CD4-positive, alpha-beta T cell treated with Interleukin-21 for 1 hour (primary cell): ENCODE measurements at places on chromosomes 6 and 20.

GRCh38 chr20:46642969-46643343 is 8.3 kb downstream of the SLC13A3 start:
- no peak for DNase-seq

- DNase-seq = no peak
These were observed 13.8 kb downstream of the SPTLC3 start for GRCh38 chr20:13022401-13023155.

- DNase-seq = no peak
These were observed 33.9 kb upstream of the TBX18 start for GRCh38 chr6:84798257-84798656.

DNA sequence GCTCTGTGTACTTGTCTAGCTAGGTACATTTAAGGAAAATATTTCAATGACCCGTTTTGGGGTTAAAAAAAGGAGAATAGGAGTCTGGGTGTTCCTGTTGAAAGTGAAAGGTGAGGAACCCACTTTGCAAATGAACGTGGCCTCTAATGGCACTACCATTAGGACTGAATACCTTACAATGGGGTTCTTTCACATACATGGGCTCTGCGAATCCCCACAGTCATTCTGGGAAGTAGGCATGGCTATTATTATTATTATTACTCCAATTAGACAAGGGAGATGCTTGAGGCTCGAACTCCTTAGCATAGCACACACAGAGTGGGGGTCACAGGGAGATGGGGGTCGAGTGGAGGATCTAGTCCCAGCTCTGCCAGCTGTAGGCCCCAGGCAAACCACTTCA is 6.0 kb upstream of the DNMT3B start:
- DNase-seq = no peak

- DNase-seq = no peak
These were observed 49.4 kb downstream of the TMC2 start for GRCh38 chr20:2585811-2586210.

DNA sequence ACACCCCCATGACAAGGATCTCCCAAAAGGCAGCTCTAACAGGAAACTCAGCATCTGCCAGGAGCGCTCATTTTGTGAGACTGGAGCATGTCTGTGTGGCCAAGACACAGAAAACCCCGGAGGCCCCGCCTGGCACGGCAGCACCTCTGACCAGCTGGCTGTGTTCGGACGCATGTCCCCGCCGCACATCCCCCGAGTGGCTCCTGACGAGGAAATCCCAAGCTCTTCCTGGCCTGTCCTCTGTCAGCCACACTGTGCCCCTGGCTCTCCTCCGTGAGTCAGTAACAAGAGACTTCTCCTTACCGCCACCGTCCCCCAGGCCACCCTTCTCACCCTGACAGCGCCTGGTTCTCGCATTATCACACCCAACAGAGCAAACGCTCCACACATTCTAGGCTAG is 14.4 kb downstream of the SLC2A4RG start:
- DNase-seq = no peak

DNA sequence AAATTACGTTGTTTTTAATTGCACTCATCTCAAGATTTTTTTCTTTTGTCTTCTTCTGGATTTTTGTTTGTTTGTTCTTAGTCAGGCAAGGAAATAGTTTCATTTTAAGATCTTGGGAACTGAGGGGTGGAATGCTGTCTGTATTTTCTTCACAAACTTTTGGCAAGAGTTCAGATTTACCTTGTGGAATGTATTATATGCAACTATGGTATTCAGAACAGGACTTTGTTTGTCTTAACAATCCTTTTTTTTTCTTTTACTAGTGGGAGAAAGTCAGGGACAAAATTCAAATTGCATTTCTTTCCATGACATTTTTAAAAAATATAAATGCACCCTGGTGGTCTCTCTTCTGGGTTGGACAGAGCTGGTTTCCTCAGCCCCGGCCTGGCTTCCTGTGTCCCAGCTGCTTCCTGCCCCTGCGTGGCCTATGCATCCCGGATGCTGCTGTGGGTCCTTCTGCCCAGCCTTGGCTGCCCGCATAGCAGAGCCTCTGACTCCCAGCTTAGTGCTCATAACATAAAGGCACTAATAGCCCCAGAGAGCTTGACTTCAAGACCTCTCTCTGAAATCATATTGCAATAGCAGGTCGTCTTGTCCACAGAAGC is 520.7 kb downstream of the QKI start:
- DNase-seq = no peak

DNA sequence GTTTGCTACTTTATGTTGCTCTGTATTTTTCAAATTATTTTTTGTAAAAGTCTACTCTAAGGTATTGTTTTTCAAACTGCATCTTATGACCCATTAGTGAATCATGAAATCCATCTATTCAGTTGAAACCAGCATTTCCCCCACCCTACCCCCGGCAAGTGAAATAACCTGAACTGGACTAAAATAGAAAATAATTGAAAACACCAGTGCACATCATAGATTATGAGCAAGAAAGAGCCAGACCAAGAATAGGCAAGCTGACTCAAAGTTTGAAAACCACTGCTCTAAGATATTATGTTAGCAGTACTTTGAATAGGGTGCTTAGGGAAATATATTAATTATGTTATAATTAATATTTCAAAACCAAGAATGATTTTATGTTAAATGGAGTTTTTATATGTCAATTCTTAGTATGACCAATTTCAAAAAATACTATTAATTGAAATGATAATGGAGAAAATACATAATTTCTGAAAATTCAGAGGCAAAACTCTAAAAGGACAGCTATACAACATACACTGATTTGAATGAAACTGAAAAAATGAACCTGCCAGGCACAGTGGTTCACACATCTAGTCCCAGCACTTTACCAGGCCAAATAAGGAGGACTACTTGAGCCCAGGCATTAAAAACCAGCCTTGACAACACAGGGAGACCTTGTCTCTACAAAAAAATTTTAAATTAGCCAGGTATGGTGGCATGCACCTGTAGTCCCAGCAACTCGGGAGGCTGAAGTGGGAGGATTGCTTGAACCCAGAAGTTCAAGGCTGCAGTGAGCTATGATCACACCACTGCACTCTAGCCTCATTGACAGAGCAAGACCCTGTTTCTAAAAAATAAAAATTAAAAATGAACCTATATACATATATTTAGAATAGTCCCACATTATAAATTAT is 112.0 kb downstream of the CDK19 start:
- no peak for DNase-seq

DNA sequence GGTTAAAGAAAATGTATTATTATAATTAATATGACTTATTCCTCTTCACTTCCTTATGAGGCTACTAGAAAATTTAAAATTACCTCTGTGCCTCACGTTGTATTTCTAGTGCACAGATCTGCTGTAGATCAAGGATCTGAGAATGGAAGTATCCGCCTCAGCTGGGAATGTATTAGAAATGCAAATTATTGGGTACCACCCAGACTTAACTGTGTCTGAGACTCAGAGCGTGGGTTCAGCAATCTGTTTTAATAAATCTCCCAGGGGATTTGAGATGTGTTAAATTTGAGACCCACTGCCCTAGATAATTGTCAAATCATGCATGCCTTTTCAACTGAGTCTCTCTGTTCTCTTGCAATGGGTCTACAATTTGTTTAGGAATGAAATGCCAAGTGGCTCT is 658.0 kb upstream of the NOX3 start:
- DNase-seq = no peak

- DNase-seq = no peak
These were observed 55.5 kb upstream of the CCDC167 start for GRCh38 chr6:37555040-37555781.

DNA sequence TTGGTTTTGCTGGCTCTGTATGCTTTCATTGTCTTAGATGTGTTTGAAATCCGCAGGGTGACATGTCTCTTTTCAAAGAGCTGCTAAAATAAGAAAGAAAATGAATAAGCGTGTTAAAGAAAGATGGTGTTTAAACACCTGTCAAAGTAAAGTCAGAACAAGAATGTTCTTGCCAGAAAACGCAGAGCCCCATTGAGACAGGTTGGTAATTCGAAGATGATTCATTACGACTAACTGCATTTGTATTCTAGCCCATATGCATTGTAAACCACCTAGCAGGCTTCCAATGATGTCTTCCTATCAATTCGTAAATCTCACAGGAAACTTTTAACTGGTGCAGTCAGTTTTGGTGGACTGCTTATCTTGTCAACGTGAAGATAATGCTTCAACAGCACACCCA is 16.8 kb downstream of the PHACTR2 start:
- DNase-seq = no peak

- no peak for DNase-seq
These were observed 38.6 kb upstream of the EPB41L1 start for GRCh38 chr20:36115925-36116324.

DNA sequence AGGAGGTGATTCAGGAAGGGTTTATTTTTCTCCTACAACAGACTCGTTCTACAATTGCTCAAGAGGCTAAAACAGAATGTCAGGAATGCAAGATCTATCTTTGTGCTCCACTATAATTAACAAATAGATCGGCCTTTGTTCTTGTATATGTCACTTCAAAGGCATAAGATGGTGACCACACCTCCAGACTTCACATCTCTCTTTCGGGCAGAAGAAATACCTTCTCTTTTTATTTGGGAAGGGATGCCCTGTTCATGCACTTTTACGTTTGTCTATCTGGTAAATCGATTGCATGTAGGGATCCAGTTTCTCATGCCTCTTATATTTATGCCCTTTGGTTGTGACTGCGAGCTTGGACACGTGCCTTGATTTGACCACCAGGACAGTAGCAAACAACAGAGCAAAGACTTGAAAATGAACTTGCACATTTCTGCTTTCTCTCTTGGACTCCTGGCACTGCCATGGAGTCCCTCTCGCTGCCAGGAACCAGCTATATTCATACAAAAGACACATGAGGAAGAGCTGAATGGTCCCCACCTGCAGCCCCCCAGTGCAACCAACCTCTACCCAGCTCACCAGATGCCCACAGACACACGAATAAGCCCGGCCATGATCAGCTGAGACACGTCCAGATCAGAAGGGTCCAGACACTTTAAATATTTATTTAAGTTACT is 219.8 kb upstream of the STXBP5 start:
- DNase-seq = no peak

DNA sequence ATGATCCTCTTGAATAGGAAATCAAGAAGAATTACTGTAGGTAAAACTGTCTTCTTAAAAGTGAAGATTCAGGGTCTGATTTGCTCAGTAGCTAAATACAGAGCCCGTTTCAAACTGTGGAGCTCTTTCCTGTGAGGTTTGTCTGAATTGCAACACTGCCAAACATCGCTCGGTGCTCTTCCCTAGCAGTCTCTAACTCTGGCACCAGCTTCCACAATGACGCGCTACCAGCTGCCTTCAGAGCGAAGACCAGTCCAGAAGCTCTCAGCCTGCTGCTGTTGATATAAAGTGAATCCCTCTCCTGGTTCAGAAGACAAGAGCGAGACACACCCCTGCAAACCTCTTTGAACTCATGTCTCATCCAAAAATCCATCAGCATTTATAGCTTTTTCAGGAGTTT is 447.0 kb downstream of the LMBRD1 start:
- DNase-seq = no peak

GRCh38 chr20:7375905-7376304 is 564.4 kb downstream of the HAO1 start:
- no peak for DNase-seq

GRCh38 chr20:13008761-13009681 is at the start of gene SPTLC3:
SPTLC3 (plus strand) TSS chr20:13008972; CDS start chr20:13009268, 296 bp downstream.
- DNase-seq = no peak

- no peak for DNase-seq
These were observed 109.7 kb downstream of the GJA10 start for GRCh38 chr6:90003941-90004340.

- DNase-seq = no peak
These were observed 60.8 kb upstream of the EPB41L1 start for GRCh38 chr20:36093804-36094145.

DNA sequence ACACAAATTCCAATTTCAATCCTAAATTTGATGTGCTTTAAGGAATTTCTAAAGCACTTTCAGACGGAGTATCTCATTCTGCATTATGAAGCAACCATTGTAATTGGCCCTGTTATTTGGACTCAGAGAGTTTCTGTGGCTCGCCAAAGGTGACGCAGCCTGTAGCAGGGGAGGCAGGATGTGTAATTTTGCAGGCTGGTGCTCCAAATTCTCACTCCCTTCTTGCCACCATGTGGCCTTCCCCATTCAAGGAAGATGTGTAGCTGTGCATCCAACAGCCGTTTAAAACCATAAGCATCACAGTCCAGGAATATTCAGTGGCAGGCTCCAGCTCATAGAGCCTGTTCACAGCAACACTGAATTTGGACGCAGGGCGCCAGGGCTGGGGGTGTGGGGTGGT is 45.8 kb downstream of the AGPAT4 start:
- no peak for DNase-seq

DNA sequence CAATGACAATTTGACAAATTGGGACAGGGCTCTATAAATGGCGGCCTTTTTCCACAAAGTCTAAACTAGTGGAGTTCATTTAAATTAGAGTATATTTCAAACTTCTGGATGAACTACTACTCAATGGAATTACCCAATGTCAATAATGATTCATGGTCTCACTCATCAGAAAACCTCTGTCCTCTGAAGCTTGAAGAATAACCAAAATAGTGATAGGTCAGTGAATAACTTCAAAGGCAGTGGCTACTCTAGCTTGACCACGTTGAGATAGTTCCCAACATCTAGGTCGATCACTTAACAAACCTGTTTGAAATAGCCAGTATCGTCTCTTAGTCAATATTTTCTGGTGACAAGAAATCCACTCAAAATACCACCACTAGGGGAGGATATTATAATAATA is 197.6 kb downstream of the HDGFL1 start:
- DNase-seq = no peak

DNA sequence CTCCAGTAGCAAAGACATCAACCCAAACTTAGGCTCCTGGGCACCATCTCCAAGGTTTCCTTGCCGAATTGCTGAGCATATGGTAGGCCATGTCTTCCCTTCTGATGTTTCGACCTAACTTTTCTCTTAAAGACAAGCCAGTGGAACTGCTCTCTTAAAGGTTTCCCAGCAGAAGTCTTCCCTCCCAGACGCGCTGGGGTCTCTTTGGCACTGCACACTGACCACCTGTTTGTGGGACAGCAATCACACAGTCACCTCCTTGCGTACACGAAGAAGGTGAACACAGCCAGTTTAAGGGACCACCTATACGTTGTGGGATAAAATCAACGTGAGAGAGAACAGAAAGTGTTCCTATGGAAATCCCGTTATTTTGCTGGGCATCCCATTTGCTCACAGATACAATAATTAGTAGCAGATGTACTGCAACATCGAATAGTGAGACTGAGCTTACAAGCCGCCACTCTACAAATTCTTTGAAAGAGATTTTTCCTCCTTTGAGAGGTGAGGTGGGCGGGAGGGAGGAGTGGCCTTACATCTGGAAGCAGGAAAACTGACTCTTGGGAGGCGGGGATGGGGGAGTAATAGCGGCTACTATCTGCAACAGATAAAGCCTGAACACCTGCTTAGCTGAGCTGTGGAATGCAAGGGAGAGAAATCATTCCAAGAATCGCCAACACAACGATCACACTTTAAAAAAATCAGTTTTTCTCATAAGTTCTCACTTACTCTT is 9.9 kb downstream of the GRIK2 start:
- DNase-seq = no peak

- peak; percentile 23 for DNase-seq
These were observed 779 bp downstream of the HEBP2 start for GRCh38 chr6:138404666-138405337.
